AG09319 (cell line): ENCODE measurements at places on chromosomes 3 and 15.
A peak's percentile ranks its signal among the peaks of the same experiment; 100 is the strongest.

- no peak for DNase-seq
Observed at GRCh38 chr3:106577241-106577640, 708.4 kb upstream of the CBLB start.

GRCh38 chr3:39185326-39185958, 7.0 kb downstream of the XIRP1 start:
- no peak for DNase-seq

- no peak for DNase-seq
Observed at GRCh38 chr3:185477316-185477715, 21.5 kb downstream of the TMEM41A start.

GRCh38 chr3:58608648-58609047, 31.5 kb upstream of the FAM107A start:
- no peak for DNase-seq

- no peak for DNase-seq
Observed at GRCh38 chr15:39859636-39860035, 60.4 kb downstream of the GPR176 start.

- DNase-seq: peak; percentile 94
Observed at GRCh38 chr3:123653221-123653682, 68.4 kb upstream of the HACD2 start.

DNA sequence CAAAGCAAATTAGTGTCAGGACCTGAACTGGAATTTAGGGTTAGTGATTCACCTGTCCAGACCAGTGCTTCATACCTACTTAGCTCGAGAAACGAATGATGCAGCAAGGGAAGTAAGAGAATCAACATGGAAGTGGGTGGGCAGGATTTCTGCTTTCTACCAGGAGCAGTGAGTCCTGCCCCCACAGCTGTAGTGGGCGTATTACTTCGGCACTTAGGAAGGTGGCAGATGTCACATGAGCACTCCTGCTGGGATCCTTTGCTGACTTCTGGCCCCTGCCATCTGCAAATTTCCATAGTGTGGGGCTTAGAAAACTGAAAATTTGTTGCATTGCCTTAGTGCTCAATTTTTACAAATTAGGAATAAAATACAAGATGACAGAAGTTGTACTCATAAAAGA, 31.2 kb downstream of the RYR3 start:
- DNase-seq: no peak

- no peak for DNase-seq
Observed at GRCh38 chr15:32869776-32870175, 152.0 kb downstream of the GREM1 start.

DNA sequence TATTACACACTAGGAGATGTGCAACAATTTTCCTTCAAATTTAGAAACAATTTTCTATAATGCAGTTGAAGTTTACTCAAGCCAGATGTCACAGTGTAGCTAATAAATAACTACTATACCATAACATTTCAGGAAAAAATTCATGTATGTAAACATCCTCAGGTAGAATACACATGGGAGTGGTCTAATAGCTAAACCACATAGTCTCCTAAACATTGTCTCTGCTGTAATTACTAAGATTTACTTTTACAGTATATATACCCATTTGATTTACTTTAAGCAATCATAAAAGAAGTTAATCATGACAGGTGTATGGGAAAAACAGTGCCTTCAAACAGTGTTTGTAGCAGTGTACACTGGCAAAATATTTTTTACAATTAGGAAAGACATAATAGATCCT, 110.1 kb upstream of the GRM7 start:
- no peak for DNase-seq

DNA sequence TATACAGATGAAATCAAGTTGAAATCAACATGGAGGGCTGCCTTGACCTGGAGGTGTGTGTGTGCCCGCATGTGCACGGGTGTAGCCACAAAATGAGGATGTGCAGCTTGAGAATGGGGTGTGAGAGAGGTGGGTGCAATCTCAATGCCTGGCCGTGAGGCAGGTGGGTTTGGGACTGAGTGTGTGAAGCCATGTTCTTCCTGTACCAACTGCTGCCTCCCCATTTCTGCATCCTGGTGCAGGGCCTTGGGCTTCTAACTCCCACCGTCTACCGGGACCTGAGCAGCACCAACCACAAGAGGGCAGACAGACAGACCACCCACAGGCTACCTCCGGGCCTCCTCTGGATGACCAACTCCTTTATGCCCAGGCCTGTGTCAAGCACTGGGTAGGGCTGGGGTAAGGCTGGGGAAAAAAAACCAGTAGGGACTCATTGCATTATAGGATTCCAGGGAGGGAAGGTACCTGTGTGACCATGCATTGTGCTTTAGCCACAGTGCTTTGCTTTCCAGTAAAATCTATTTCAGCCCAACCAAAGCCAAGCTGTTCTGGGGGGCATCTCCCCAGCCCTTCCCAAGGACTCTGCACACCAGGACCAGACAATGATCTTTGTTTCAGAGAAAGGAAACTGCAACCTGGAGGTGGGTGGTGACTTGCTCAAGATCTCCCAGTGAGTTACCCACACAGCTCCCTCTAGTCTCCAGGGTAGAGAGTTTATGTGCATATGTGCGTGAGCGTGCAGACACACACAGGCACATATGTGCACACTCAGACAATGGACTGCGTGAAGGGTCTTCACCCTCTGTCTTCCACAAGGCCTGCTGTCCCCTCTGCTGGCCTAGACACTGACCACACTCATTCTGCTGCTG, 162.2 kb upstream of the TLE3 start:
- DNase-seq: no peak

DNA sequence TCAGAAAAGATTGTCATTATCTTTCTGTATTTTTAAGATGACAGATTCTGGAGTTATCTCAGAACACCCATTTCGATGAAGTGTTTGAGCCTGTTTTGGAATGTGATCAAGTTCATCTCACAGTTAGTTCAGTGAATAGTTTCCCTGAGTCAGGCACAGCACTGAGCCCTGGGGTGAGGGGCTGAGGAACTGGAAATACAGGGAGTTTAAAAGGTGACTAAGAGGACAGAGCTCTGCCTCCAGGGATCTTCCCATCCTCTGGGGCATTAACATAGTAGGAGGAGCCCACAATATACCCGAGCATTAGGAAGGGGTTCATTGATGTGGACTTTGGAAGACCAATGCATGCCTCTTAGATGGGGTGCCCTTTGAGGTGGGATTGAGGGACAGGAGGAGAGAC, 355.1 kb downstream of the CLSTN2 start:
- no peak for DNase-seq

- DNase-seq: no peak
Observed at GRCh38 chr15:59063042-59063441, 41.9 kb upstream of the CCNB2 start.

- no peak for DNase-seq
Observed at GRCh38 chr3:119382134-119382533, 81.3 kb downstream of the TMEM39A start.

- DNase-seq: no peak
Observed at GRCh38 chr3:79369306-79369705, 398.5 kb downstream of the ROBO1 start.

GRCh38 chr15:33135355-33135781, 59.1 kb downstream of the FMN1 start:
- DNase-seq: no peak

- DNase-seq: no peak
Observed at GRCh38 chr15:94457661-94458060, 226.3 kb downstream of the MCTP2 start.

DNA sequence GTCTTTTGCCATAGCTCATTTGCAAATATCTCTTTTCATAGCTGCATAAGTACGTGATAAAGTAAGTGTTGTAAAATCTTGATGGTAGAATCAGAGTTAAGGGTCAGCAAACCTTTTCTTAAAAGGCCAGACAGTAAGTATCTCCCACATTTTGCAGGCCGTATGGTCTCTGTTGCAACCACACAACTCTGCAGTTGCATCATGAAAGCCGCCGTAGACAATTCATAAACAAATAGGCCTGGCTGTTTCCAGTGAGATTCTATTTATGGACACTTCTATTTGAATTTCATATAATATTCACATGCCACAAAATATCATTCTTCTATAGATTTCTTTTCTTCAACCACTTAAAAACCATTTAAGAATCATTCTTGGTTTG, 248.5 kb downstream of the TLE3 start:
- no peak for DNase-seq

- DNase-seq: no peak
Observed at GRCh38 chr15:51936105-51936478, 35.5 kb downstream of the LEO1 start.

- DNase-seq: no peak
Observed at GRCh38 chr3:32459450-32459849, 43.2 kb downstream of the CMTM6 start.
